ENCODE measurements at places on chromosomes 4 and X. TPM values are rescaled to one million over a fixed set of nuclear protein-coding genes. Genes with fewer than 3 reads are reported as not detected.
A peak's percentile ranks its signal among the peaks of the same experiment; 100 is the strongest.

DNA sequence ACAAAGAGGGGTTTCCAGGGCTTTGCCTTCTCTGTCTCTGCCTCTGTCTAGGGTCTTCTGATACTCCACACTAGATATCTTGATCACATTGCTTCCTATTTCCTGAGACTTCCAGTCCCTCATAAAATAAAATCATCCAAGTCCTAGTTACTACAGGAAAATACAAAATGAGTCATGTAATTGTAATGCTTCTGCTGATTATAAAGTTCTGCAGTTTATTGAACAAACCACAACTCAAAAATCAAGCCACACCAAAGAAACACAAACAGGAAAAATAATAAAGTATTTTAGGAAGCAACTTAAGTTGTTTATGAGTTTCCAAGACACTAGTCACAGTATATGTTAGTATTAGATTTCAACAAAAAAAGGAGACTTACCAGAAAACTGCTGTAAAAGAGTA, 695.1 kb upstream of the GALNTL6 start:
- no peak for DNase-seq

DNA sequence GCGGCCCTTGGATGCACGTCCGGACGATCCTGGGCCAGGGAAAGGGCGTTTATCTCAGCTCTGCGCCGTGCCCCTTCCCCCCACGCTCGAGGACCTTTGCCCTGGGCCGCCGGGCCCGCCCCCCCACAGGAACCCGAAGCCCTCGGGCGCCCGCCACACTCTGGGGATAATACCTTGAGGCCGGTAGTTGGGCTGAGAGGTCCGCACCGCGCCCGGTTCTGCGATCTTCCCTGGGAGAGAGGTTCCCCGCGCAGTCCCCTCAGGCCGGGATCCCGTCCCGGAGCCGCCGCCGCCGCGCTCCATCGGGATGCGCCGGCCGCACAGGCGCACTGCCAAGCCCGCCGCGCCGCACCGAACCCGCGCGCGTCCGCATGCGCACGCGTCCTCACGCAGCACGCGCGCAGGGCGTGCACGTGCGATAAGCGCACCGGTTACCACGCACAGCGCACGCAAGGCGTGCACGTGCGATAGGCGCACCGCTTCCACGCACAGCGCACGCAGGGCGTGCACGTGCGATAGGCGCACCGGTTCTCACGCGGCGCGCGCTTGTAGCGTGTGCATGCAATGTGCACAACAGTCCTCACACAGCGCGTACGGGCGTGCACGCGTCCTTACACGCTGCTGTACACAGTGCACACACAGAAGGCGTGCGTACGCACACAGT, at the start of gene MAP7D2:
TSS of gene MAP7D2 (minus strand) at position 331 of the 664 bp plus-strand sequence. CDS start at position 303, 28 bp downstream.
- DNase-seq, result no peak

- no peak for DNase-seq
These were observed 44.5 kb downstream of the AASDH start for GRCh38 chr4:56342746-56343145.

CXCL3 gene
- 1.5 TPM for polyA plus RNA-seq

ETDC gene
- polyA plus RNA-seq, result not detected

CCNA2 gene
- polyA plus RNA-seq, result 2.3 TPM

DNA sequence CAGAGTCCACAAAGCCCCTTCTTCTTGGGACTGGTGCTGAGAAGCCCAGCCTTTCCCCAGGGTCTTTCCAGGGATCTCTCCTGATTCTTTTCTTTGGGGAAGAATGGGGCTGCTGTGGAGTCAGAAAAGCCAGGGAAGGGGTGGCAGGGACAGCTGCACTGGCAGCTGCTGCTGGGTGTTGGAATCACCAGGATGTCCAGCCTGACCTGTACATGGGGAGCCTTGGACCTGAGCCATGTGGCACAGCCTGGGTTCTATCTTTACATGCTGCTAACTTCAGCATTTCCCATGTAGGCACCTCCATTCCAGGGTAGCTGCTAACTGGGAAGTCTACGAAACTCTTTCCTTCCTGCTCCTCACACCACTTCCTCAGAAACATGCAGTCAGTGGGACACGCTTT, 36.0 kb downstream of the MED28 start:
- DNase-seq, result no peak

- DNase-seq, result no peak
These were observed 46.6 kb upstream of the SHISA3 start for GRCh38 chr4:42350611-42351182.

GRCh38 chr4:56651056-56651350, 30.1 kb downstream of the HOPX start:
- no peak for DNase-seq

- DNase-seq, result no peak
These were observed 427.9 kb upstream of the SLIT2 start for GRCh38 chr4:19823781-19824180.

PALLD gene
- polyA plus RNA-seq, result 253 TPM

DNA sequence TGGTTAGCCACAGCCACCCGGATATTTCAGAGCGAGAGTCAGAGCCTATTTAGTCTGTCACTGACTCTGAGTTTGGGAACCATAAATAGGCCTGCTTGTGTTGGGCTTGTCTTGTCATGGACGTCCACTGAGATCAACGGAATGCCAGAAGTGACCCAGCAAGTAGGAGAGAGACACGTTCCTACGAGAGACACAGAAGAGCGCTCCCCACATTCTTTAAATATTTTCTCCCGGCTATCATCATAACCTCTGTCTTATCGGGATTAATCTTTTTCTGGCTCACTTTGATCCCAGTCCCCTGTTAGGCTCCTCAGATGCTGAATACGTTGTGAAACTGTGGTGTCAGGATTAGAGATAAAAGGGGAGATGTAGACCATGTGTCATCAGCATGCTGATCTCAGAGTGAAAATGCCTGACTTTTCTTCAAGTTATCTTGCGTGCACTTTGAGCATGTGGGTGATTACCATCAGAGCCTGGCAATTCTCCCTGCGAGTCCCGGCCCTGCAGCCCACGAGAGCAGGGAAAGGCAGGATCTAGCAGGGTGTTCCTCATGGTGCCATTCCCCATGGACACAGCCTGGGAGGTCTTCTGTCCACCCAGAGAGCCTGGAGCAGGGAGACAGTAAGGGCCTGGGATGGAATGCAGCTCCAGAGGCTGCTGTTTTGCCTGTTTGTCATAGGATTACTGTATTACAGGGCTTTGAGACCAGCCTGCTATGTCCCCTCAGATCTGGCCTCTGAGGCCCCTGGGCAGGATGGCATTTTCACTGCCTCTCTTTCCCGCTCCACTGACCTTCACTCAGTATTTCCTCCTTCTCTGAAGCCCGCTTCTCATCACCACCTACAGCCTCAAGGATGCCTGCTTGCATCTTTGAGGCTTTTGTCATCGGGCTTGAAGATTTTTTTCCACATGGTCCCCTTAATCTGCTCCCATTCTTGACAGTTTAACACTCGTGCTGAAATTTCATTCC, 2.8 kb upstream of the TENM3 start:
- DNase-seq, result no peak

DNA sequence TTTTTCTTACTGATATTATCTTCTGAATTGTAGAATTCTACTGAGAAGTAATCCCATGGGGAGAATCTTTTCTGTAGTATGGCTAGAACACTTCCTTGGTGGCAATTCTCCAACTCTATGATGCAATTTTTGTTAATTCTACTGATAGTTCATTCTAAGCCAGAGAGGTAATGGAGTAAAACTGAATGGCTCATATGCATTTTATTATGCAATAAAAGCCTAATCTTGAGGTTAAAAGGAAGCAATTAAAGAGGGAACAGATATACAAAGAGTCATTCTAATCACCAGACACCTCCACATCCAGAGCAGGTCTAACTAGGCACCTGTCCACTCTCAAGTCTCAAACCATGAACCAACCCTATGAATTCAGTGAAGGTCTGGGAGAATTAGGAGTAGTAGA, 9.7 kb downstream of the RAP2C start:
- no peak for DNase-seq

- no peak for DNase-seq
These were observed 113.0 kb downstream of the ARX start for GRCh38 chrX:24902806-24903205.

- no peak for DNase-seq
These were observed 11.2 kb downstream of the MSX1 start for GRCh38 chr4:4870576-4871241.

GRCh38 chr4:56699537-56700105, 18.5 kb upstream of the HOPX start:
- no peak for DNase-seq

SPANXN4 gene
- not detected for polyA plus RNA-seq

GRCh38 chrX:48913605-48914366, 2.3 kb upstream of the SLC35A2 start:
- DNase-seq, result peak; percentile 40

NEUROG2 gene
- polyA plus RNA-seq, result not detected

- DNase-seq, result no peak
These were observed 777.8 kb upstream of the FRG1 start for GRCh38 chr4:189162888-189163287.

GRCh38 chrX:1932231-1932630, 317.4 kb downstream of the ASMT start:
- no peak for DNase-seq

PABPC4L gene
- 0.23 TPM for polyA plus RNA-seq

FATE1 gene
- not detected for polyA plus RNA-seq

GRCh38 chrX:45003085-45003484, 130.1 kb downstream of the KDM6A start:
- DNase-seq, result no peak

DNA sequence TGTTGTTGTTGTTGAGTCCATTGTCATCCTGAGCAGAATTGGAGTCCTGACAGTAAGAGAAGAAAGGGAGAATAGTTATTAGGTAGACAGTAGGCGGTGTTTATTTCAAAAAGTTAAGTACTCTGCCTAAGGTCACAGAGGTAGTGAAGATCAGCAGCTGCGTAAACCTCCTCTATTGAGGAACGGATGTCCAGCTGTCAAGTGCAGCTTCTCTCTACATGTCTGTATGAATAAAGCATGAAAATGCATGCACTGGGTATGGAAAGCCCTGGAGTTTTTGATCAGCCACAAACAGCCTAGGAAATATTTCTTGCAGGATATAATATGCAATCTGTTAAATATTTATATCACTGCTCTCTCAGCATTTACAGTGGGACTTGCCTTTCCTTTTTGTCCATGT, 109.4 kb upstream of the CBLL2 start:
- no peak for DNase-seq

GRCh38 chr4:147019091-147019490, 73.4 kb upstream of the TTC29 start:
- DNase-seq, result peak; percentile 83

DNA sequence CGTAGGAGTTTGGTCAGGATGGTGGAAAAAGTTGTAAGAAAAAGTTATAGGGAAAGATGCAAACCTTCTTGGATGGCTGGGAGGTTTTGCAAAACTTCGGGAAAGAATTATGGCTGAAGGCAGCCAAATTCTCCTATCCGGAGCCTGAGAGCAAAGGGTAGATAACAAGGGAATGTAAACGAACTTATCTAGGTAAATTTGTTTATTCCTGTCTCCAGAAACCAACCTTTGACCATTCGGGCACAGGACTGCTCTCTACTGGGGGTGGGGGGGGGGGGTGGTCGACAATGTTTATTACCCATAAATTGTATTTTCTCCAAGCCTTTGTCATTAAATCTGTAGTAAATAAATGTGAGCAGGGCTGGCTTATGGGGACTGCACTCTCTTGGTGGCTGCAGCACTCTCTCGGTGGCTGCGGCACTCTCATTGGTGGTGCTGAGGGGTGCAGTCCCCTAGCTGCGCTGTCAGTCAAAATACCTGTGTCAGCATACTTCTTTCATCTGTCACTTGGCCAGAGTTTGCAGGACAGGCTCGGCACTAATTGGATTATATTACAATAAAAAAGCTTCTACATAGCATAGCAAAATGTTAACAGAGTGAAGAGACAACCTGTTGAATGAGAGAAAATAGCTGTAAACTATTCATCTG, 827.8 kb downstream of the SH3BGRL start:
- no peak for DNase-seq

CXorf65 gene
- 0.26 TPM for polyA plus RNA-seq

PHKA1 gene
- polyA plus RNA-seq, result 3.0 TPM

- DNase-seq, result no peak
These were observed 115.8 kb upstream of the INPP4B start for GRCh38 chr4:142961866-142962265.

DNA sequence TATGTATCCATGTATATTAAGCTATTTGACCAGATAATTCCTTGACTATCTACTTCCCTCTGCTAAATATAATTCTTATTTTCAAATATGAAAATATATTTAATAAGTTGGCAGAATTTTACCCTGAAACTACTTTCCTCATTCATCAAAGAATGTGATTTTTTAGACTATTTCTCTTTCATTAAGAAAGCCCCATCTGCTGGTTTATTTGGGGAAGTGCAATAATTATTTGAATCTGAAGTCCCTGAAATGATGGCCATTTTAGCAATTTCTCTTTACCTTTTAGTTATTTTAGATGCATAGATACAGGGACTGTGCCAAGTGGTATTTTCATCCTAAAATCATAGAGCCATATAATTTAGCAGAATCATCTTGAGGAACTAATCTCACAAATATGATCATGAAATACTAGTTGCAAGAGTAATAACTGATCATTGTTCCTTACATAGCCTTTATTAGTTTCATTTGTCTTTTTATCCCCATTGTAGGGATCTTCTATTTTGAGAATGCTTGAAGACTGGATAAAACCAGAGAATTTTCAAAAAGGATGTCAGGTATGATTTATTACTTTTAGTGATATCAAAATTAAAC, 39.0 kb downstream of the ENPEP start:
- DNase-seq, result no peak

GRCh38 chr4:48538358-48538757, 48.3 kb downstream of the ZAR1 start:
- DNase-seq, result no peak

GRCh38 chr4:158121161-158121579, 51.7 kb downstream of the GASK1B start:
- DNase-seq, result no peak

GRCh38 chr4:945274-946102, 13.2 kb downstream of the TMEM175 start:
- no peak for DNase-seq

TLR2 gene
- polyA plus RNA-seq, result 6.1 TPM

- DNase-seq, result no peak
These were observed 510 bp downstream of the HMGB3 start for GRCh38 chrX:150983521-150984168.

DNA sequence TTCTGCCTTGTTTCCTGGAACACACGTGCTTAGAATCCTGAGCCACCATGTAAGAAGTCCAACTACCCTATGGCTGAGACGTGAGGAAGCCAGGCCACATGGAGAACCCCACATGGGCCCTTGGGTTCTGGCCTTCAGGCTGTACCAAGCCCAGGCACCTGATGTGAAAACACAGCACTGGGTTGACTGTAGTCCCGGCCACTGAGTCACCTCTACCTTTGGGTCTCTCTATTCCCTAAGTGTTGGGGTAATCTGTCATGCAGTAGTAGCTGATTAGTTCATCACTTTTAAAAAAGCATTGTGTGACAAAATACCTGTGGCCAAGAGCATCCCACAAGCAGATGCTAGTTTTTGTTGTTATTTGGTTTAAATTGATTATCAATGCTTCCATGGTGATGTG, 24.3 kb downstream of the CFAP97 start:
- no peak for DNase-seq
